ENCODE measurements at places on chromosomes 2 and 18. TPM values are rescaled to one million over a fixed set of nuclear protein-coding genes. Genes with fewer than 3 reads are reported as not detected.

Gene REG1A
- not detected for total RNA-seq

Gene WDR7
- 21.2 TPM for total RNA-seq

Gene CRYGD
- not detected for total RNA-seq

Gene RANBP2
- total RNA-seq, result 122 TPM

Gene GKN2
- not detected for total RNA-seq

DNA sequence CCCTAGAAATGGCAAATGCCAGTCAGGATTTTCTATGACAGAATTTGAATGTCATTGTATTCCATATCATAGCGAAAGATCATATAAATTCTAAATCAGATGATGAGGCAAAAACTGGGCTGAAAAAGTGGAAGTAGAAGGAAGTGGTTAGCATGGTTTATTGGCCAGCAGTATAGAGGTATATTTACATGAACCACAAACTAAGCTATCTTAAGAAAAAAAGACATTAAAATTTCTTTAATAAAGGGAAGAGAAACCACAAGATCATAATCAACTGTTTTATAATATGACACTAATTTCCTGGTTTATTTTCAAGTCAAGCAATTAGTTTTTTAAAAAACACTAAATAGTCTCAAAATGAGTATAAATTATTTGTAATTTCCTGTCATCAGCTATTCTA lies 123.2 kb upstream of the LRP1B start:
- DNase-seq, result no peak

DNA sequence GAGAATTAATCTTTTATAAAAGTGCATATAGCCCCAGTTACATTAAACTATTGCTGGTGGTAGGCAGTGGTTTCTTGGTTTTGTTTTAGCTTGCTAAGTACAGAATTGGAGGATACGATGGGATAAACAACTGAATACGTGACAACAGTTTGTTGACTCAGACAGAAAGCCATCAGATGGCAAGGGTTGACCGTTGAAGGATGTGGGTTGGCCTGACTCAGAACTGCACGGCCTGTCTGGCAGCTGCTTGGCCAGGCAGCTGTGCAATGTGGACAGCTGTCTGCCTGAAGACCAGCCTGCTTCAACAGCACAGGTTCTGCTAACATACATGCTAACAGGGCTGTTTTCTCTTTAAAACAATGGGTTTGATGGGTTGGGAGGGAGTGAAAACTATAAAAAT lies 46.6 kb downstream of the PRKRA start:
- no peak for DNase-seq

DNA sequence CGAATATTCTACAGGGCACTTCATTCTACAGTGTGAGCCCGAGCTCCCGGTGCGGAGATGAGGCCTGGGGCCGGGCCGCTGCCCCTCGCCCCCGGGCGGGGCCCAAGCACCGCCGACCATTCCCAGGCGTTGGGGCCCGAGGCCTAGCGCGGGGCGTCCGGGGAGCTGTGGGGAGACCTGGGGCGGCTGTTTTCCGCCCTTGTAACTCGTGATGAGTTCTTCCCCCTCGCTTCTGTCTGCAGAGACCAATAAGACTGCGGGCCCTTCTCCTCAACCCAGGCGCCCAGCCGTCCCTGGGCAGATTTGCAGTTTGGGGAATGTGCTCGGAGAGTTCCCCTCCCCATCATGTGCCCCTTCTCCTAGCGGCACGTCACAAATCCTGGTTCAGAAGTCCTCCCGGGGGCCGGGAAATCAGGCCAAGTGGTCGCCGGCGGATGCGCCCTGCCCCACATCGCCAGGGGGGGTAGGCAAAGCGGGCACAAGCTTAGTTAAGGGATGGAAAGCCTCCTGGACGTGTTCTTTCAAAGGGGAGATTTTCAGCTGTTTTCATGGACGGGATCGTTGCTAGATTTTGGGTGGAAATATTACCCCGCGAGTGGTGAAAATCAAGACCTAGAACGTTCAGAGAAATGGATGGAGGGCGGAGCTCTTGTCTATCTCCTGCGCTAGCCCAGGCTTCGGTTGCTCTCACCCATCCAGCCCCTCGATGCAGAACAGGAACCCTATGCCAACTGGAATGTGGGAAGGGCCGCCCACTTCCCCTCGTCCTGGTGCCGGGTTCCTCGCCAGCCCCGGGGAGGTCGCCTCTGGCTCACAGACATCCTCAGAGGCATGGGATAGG lies 18.8 kb upstream of the HAAO start:
- DNase-seq, result peak; percentile 71

DNA sequence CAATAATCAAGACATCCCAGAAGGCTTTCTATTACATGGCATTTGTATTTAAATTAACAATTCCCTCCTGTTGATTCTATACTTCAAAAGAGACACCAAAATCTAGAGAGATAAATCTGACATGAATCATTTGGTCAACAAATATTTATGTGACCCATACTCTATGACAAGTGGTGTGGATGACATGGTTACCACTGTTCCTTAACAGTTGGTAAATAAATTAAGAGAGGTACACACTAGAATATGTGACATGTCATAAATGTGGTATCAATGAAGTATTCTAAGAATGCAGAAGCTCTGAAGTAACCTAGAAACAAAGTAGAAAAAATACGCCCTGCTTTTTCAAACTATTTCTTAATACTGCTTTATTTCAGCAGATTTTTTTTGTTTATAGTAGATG lies 255.4 kb downstream of the EXOC6B start:
- DNase-seq, result no peak

DNA sequence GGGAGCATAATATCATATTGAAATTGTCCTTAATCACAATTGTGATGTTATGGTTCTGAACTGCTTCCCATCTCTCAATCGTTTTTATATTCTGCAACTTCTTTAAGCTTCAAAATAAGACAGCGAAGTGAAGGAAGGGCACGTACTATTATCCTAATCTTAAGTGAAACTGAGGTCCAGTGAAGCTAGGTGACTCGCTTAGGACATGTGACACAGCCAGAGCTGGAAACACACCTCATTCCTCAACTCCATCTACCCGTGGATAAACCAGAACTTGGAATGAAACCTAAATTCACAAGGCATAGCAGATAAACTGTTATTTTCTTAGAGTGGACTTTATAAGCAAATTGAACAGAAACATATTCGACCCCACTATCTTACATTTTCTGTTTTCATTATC lies 191.2 kb upstream of the PXDN start:
- DNase-seq, result no peak

DNA sequence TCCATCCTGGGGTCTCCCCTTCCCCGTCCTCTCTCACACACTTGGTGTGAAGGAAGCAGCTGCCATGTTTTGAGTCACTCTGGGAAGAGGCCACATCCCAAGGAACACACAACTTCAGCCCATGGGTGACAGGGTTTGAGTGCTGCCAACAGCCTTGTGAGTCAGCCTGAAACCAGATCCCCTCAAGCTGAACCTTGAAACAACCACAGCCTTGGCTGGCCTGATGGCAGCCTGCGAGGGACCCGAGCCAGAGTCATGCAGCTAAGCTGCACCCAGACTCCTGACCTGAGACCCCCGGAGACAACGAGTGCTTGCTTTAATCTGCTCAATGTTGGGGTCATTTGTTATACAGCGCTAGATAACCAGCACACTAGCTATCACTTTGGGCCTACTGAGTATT lies 19.3 kb upstream of the MC2R start:
- no peak for DNase-seq

- no peak for DNase-seq
Measured at GRCh38 chr2:20220806-20221554, 4.0 kb downstream of the SDC1 start.

DNA sequence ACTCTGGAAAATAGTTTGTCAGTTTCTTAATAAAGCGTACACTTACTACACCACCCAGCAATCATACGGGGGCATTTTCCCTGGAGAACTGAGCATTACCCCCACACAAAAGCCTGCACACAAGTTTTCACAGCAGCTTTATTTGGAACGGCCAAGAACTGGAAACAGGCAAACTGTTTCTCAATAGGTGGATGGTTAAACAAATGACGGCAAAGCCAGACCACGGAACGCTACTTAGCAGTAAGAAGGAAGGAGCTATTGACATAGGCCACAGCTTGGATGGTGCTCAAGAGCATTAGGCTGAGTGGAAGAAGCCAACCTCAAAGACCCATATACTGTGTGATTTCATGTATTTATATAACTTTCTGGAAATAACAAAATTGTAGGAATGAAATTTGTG lies 9.0 kb downstream of the MALL start:
- DNase-seq, result no peak
